ENCODE measurements at places on chromosomes 13 and 19. TPM values are rescaled to one million over a fixed set of nuclear protein-coding genes. Genes with fewer than 3 reads are reported as not detected.

IGFL3 gene
- not detected for total RNA-seq

ATP7B gene
- total RNA-seq: 1.8 TPM

DNA sequence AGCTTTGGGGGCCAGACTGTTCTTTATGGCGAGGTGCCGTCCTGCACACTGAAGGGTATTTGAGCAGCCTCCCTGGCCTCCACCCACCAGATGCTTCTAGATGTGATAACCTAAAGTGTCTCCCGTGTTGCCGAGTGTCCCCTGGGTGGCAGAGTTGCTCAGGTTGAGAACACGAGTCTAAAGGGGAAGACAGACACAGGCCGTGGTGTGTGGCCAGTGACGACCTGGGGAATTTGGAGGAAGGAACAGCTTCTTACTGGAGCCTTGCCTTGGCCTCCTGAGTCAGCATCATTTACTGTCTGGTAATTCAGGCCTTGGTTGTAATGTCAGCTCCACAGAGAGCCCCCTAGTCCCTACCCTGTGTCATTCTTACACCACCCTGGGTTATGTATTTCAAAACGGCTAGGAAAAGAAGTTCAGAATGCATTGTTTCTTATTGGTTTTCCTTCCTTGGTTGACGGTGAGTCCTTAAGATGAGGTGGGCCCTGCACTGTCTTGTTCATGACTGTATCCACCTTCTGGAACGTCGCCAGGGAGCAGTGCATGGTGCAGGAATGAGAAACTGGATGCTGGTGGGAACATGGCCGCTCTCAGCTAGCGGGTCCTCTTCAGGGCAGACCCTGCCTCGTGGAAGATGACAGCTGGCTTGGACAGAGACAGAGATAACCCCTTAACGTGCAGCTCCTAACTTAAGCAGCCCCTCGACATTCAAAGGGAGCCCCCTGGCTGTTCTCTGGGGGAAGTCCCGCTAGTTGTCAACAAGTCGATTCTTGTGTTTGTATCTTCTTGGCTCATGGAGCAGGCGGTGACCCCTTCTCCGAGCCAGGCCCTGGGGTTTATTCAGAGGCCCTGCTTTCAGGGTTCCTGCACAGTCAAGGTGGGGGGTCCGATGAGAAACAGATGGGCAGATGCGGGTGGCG lies 7.2 kb downstream of the SIN3B start:
- no peak for DNase-seq
- no peaks in the 10 kb centered on the region for H3K27me3 ChIP-seq
- peaks cover 45% of the 10 kb centered on the region for H3K36me3 ChIP-seq
- no peak overlapping the region for H3K4me3 ChIP-seq

DNA sequence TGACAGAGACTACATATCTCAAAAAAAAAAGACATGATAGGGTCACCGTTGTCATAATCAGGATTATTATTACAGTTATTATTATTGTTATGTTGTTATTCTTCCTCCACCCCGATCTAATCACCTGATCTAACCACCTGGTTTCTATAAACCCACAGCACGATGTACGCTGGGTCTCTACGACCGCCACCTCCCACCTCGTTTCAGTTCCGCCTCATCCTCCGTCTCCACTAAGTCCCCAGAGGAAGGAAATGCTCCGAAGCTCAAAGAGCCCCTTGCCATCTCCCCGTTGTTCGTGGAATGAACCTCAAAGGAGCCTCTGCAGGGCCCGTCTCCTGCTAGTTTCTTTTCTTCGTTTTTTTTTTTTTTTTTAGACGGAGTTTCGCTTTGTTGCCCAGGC lies 15.9 kb upstream of the MEIS3 start:
- H3K27me3 ChIP-seq: peaks cover 54% of the 10 kb centered on the region
- no peak overlapping the region for H3K27ac ChIP-seq
- H3K4me1 ChIP-seq: peaks cover 3% of the 10 kb centered on the region
- no peak for DNase-seq

DNA sequence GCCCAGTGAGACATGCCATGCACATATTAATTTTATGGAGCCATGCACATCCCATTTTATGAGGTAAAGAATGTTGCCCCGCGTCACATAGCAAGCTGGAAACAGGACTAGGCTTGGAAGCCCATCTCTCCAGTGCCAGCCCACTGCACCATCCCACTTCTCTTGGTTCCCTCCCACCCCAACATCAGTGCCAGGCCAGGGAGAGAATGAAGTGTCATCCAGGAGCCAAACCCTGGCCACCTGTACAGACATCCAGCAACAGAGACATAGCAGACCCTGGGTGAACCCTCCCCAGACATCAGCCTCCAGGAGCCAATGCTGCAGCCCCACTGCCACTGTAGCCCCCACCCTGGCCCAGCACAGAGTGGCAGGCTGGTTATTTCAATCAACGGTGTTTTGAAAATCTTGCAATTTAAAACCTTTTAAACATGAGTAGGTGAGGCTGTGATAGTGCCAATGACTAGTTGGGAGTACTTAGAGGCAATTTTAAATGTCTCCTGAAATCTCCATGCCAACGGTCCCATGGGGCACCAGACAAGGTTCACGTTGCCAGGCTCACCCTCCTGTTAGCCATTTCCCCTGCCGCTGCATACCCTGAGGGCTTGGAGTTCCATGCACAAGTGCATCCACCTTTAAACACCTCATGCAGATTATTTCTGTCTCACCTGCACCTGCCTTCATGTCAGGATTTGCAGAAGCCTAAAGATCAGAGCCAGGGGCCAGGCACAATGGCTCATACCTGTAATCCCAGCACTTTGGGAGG lies 34.7 kb downstream of the VSTM2B start:
- no peaks in the 10 kb centered on the region for H3K36me3 ChIP-seq
- DNase-seq: no peak
- no peaks in the 10 kb centered on the region for H3K4me1 ChIP-seq

DNA sequence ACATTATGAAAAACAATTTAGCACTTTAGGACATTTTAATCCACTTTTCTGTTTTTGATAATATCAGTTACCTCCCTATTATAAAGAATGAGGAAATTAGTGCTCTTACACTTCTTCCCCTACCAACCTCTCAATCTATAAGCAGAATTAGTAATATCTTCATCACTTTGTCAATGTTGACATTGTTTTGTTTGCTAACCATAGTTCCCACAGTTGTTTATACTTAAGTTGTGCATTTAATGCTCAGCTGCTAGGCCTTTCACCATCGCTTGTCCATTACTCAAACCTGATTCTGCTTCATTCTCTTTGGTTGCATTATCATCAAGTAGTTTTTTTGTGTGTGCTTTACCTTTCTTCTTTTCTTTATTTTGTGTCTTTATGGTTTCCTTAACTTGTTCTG lies 132.1 kb downstream of the CDK8 start:
- H3K4me1 ChIP-seq: no peaks in the 10 kb centered on the region
- no peak for DNase-seq
- peaks cover 5% of the 10 kb centered on the region for H3K36me3 ChIP-seq
- H3K4me3 ChIP-seq: no peak overlapping the region
- H3K27me3 ChIP-seq: no peaks in the 10 kb centered on the region

GRCh38 chr13:25725104-25725503 lies 326.7 kb downstream of the SHISA2 start:
- H3K36me3 ChIP-seq: no peaks in the 10 kb centered on the region
- no peak overlapping the region for H3K4me3 ChIP-seq
- H3K27ac ChIP-seq: no peak overlapping the region
- peaks cover 2% of the 10 kb centered on the region for H3K4me1 ChIP-seq
- no peak for DNase-seq
- no peaks in the 10 kb centered on the region for H3K27me3 ChIP-seq

GRCh38 chr19:38703509-38703908 lies 40.8 kb downstream of the CAPN12 start:
- H3K36me3 ChIP-seq: peaks cover 28% of the 10 kb centered on the region
- H3K27me3 ChIP-seq: no peaks in the 10 kb centered on the region
- H3K27ac ChIP-seq: no peak overlapping the region
